H1 (cell line): ENCODE measurements at places on chromosomes 2 and 18.

DNA sequence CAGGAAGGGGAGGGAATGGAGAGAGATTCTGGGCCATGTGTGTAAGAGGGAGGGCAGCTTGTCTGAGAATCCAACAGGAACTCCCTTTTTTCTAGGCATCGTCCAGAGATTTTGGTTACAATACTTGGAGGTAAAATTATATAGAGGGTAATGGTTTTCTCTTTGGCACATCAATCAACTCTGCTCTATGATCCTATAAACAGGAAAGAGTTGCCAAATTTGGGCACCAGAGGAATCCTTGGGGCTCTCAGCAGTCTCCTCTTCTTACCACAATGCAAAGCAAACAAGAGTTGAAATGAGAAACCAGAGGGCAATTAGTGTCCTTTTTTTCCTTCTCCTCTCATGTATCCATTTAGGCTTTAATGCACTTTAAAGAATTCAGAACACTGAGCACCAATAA is 243.4 kb downstream of the SLC8A1 start:
- H3K4me1 ChIP-seq = peaks cover 2% of the 10 kb centered on the region; the same call in 1 of the 2 replicates
- no peaks in the 10 kb centered on the region for H3K27me3 ChIP-seq
- no peak overlapping the region for H3K4me3 ChIP-seq
- no peak overlapping the region for H3K27ac ChIP-seq
- H3K36me3 ChIP-seq = no peaks in the 10 kb centered on the region

DNA sequence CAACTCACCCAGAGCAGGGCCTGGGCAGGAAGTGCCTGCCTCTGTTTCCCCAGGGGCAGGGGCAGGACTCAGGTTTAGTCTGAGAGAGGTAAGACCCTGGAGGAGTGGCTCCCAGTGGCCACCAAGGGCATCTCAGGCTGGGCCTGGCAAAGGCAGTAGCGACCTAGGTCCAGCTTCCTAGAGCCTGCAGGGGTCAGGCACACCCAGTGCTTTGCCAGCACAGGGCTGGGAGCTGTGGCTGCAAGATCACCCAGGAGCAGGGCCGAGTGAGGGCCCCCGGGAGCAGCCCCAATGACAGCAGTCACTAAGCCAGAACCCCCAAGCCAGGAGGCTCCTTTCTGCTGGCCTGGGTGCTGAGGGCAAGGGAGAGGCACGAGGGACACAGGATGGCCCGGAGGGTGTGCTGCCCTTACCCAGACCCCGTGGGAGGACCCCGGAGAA is 8.8 kb upstream of the DUSP2 start:
- H3K4me1 ChIP-seq = peaks cover 20% of the 10 kb centered on the region
- DNase-seq = no peak
- no peaks in the 10 kb centered on the region for H3K27me3 ChIP-seq

DNA sequence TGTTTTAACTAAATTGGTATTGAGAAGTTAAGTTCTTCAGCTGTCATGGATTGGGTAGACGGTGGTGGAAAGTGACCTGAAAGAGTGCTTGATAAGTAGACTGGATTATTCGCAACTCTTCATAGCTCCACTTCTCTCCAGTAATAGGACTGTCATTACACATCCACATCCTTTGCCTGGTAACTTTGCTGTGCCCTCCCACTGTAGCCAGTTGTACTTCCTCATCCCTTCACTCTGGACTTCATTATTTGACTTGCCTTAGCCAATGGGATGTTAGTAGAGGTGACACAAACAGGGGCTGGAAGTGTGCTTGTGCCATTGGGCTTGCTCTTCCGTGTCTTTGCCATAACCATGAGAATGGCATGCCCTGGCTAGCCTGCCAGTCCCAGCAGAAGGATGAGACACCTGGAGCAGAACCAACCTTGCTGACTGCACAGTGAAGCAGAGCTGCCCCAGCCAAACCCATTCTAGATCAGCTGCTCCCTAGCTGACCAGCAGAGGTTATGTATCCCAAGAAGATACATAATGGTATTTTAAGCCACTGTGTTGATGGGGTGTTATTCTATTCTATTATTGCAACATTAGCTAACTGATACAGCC is 16.9 kb downstream of the QPCT start:
- no peaks in the 10 kb centered on the region for H3K36me3 ChIP-seq
- H3K27ac ChIP-seq = no peak overlapping the region
- H3K4me1 ChIP-seq = no peaks in the 10 kb centered on the region

GRCh38 chr18:55592572-55592971 is 4.6 kb upstream of the TCF4 start:
- H3K27ac ChIP-seq = no peak overlapping the region
- H3K4me3 ChIP-seq = no peak overlapping the region
- no peaks in the 10 kb centered on the region for H3K36me3 ChIP-seq
- no peak for DNase-seq
- H3K4me1 ChIP-seq = no peaks in the 10 kb centered on the region
- H3K27me3 ChIP-seq = no peaks in the 10 kb centered on the region

GRCh38 chr18:944440-944839 is 39.8 kb downstream of the ADCYAP1 start:
- no peaks in the 10 kb centered on the region for H3K4me1 ChIP-seq
- H3K4me3 ChIP-seq = no peak overlapping the region
- H3K27ac ChIP-seq = no peak overlapping the region
- no peaks in the 10 kb centered on the region for H3K27me3 ChIP-seq
- H3K36me3 ChIP-seq = no peaks in the 10 kb centered on the region
- DNase-seq = no peak

- no peak overlapping the region for H3K4me3 ChIP-seq
- no peak for DNase-seq
- H3K27me3 ChIP-seq = no peaks in the 10 kb centered on the region
- no peaks in the 10 kb centered on the region for H3K36me3 ChIP-seq
Measured at GRCh38 chr18:55968550-55968949, 380.6 kb upstream of the TCF4 start.

- peak within 1 kb of the TSS; percentile 59 for H3K4me3 ChIP-seq
- H3K27me3 ChIP-seq = peaks cover 42% of the 10 kb centered on the region
- no peak for DNase-seq
- no peaks in the 10 kb centered on the region; the same call in 1 of the 2 replicates for H3K4me1 ChIP-seq
- no peaks in the 10 kb centered on the region for H3K36me3 ChIP-seq
Measured at GRCh38 chr18:74457043-74457724, at the start of gene DIPK1C. Gene DIPK1C, minus strand, starts transcription at chr18:74457308. Its CDS starts 49 bp downstream, at chr18:74457259.

- H3K4me1 ChIP-seq = no peaks in the 10 kb centered on the region
- no peaks in the 10 kb centered on the region for H3K36me3 ChIP-seq
- peak; percentile 13 for DNase-seq
- no peaks in the 10 kb centered on the region for H3K27me3 ChIP-seq
- H3K4me3 ChIP-seq = no peak overlapping the region
Measured at GRCh38 chr2:88307817-88308216, 137.7 kb downstream of the THNSL2 start.

DNA sequence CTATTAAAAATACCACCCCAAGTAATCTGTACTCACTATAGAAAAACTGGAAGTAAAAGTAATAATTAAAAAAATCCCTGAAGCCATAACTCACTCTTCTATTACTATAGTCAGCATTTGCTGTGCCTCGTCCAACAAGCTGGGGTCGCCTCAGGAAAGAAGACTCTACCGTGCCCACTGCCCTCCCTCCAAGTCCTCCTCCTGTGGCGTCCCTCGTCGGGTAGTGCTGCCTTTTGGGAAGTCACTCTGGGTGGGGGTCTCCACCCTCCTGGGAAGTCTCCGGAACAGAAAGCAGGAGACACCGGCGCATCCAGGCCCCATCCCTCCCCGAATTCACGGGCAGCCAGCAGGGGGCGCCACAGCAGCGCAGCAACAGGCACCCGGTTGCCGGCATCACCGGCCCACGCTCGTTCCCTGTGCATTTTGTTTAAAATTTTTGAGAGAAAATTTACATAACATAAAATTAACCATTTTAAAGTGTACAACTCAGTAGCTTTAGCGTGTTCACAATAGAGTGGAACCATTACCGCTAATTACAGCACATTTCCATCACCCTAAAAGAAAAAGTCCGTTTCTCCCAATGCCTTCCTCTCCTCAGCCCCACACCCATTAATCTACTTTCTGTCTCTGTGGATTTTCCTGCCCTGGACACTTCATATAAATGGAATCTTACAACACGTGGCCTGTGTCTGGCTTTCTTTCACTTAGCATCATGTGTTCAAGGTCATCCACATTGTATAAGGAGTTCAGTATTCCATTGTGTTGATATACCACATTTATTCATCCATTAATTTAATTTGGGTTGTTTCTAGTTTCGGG is 62.2 kb downstream of the ADNP2 start:
- no peak for DNase-seq
- H3K27ac ChIP-seq = no peak overlapping the region
- H3K4me1 ChIP-seq = no peaks in the 10 kb centered on the region
- no peak overlapping the region for H3K4me3 ChIP-seq
- no peaks in the 10 kb centered on the region for H3K36me3 ChIP-seq

DNA sequence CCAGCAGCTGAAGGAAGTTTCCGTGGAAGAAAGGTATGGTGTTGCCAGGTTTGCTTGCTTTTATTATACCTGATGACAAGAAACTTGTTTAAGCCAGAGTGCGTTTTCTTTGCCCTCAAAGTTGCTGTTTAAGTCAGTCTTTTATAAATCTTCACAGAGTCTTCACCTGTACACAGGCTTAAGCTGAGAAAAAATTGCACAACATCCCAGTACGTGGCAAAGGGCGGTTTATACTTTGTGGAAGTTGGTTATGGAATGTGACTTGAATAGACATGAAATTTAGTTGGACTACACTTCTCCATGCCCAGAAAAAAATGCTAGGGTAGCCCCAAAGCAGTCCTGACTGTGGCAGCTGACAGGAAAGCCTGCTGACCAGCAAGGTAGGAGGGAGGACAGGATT is 121.5 kb downstream of the RTN4 start:
- no peak for DNase-seq
- no peaks in the 10 kb centered on the region for H3K36me3 ChIP-seq
- no peak overlapping the region for H3K4me3 ChIP-seq
- no peak overlapping the region for H3K27ac ChIP-seq

GRCh38 chr2:85257359-85257969 is 70.3 kb downstream of the TGOLN2 start:
- H3K27me3 ChIP-seq = no peaks in the 10 kb centered on the region
- 0 out of 2 replicates have a peak overlapping the region, but pooled peaks have one; percentile 39 for H3K27ac ChIP-seq
- no peaks in the 10 kb centered on the region for H3K36me3 ChIP-seq
- peaks cover 47% of the 10 kb centered on the region for H3K4me1 ChIP-seq
- DNase-seq = no peak

DNA sequence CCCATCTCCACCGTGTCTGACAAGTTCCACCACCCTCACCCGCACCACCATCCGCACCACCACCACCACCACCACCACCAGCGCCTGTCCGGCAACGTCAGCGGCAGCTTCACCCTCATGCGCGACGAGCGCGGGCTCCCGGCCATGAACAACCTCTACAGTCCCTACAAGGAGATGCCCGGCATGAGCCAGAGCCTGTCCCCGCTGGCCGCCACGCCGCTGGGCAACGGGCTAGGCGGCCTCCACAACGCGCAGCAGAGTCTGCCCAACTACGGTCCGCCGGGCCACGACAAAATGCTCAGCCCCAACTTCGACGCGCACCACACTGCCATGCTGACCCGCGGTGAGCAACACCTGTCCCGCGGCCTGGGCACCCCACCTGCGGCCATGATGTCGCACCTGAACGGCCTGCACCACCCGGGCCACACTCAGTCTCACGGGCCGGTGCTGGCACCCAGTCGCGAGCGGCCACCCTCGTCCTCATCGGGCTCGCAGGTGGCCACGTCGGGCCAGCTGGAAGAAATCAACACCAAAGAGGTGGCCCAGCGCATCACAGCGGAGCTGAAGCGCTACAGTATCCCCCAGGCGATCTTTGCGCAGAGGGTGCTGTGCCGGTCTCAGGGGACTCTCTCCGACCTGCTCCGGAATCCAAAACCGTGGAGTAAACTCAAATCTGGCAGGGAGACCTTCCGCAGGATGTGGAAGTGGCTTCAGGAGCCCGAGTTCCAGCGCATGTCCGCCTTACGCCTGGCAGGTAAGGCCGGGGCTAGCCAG is 1.2 kb downstream of the ONECUT2 start:
- DNase-seq = no peak
- H3K4me3 ChIP-seq = peak overlapping the region; percentile 25
- H3K4me1 ChIP-seq = peaks cover 33% of the 10 kb centered on the region
- H3K36me3 ChIP-seq = peaks cover 12% of the 10 kb centered on the region; the same call in 1 of the 2 replicates
- H3K27ac ChIP-seq = no peak overlapping the region

DNA sequence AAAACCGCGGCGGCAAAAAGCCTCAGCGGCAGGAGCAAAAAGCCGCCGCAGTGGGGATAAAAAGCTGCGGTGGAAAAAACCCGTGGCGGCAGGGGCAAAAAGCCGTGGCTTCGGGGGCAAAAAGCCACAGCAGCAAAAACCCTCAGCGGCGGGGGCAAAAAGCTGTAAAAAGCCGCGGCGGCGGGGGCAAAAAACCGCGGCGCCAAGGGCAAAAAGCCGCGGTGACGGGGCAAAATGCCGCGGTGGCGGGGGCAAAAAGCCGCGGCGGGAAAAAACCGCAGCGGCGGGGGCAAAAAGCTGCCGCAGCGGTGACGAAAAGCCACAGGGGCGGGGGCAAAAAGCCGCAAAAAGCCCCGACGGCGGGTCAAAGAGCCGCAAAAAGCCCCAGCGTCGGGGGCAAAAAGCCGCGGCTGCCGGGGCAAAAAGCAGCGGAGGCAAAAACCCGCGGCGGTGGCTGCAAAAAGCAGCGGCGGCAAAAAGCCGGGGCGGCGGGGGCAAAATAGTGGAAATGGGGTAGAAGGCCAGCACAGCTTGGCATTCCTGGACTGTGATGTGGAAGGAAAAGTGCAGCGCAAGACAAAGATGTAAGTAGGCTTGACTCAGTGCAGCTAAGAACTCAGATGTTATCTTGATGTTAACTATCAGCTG is 151.8 kb downstream of the ANKRD30BL start:
- no peak overlapping the region for H3K27ac ChIP-seq
- H3K27me3 ChIP-seq = peaks cover 6% of the 10 kb centered on the region

DNA sequence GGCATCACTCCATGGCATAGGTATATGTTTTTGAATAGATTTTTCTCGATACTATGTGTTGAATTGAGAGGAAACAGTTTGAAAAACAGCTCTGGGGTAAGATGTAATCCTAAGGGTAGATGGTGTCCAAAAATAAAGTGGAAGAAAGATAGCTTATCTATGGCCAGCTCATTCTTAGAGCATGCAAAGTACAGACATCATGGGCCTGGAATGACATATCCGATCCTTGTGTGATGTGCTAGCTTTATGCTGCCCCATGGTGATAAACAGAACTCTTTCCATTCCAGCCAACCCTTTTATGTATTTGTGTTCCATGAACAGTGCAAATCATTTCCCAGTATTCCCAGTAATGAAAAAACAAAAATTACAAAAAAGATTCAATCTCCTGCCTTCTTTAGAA is 390.2 kb upstream of the NXPH2 start:
- DNase-seq = no peak
- no peak overlapping the region for H3K27ac ChIP-seq
- H3K36me3 ChIP-seq = no peaks in the 10 kb centered on the region
- no peak overlapping the region for H3K4me3 ChIP-seq

DNA sequence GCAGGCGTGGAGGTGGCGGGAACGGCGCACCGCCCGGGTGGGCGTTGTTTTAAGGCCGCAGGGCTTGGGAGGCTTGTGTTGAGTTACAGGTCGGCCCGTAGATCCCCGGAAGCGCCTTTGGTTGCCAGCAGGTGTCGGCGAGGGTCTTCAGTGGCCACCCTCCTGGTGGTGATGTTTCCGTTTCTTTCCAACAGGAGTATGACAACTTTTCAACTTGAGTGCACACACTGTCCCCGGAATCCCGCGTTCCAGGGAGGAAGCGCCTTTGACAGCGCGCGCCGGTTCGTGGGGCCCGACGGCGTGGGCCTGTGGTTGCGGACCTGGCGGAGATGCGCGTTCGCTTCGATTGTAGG is 1.0 kb upstream of the HDAC4 start:
- peak overlapping the region; percentile 93 for H3K4me3 ChIP-seq
- DNase-seq = no peak
- H3K27ac ChIP-seq = peak overlapping the region; percentile 100
- no peaks in the 10 kb centered on the region for H3K4me1 ChIP-seq
- H3K36me3 ChIP-seq = no peaks in the 10 kb centered on the region

- no peaks in the 10 kb centered on the region for H3K36me3 ChIP-seq
- no peak overlapping the region for H3K27ac ChIP-seq
- DNase-seq = no peak
- no peaks in the 10 kb centered on the region for H3K4me1 ChIP-seq
- H3K4me3 ChIP-seq = no peak overlapping the region
- H3K27me3 ChIP-seq = no peaks in the 10 kb centered on the region
Measured at GRCh38 chr18:37662546-37663339, 97.1 kb upstream of the CELF4 start.
